ENCODE measurements at places on chromosomes 2 and 18.

DNA sequence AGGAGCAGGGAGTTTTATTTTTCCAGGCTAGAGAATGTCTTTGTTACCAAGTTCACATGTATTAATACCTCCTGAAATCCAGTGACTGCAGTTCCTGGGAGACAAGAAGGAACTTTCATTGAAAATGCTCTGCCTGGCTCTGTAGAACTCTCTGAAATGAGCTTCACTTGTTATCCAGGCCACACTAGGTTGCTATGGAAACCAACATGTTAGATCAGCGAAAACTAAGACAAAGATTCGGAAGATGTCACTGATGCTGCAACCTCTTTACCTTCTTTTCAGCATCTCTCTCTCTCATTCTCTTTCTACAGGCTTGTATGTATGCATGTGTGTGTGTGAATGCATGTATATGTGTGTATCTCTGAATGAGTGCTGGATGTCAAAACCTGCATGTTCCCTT is 218.5 kb downstream of the TRIB2 start:
- no peak for DNase-seq

DNA sequence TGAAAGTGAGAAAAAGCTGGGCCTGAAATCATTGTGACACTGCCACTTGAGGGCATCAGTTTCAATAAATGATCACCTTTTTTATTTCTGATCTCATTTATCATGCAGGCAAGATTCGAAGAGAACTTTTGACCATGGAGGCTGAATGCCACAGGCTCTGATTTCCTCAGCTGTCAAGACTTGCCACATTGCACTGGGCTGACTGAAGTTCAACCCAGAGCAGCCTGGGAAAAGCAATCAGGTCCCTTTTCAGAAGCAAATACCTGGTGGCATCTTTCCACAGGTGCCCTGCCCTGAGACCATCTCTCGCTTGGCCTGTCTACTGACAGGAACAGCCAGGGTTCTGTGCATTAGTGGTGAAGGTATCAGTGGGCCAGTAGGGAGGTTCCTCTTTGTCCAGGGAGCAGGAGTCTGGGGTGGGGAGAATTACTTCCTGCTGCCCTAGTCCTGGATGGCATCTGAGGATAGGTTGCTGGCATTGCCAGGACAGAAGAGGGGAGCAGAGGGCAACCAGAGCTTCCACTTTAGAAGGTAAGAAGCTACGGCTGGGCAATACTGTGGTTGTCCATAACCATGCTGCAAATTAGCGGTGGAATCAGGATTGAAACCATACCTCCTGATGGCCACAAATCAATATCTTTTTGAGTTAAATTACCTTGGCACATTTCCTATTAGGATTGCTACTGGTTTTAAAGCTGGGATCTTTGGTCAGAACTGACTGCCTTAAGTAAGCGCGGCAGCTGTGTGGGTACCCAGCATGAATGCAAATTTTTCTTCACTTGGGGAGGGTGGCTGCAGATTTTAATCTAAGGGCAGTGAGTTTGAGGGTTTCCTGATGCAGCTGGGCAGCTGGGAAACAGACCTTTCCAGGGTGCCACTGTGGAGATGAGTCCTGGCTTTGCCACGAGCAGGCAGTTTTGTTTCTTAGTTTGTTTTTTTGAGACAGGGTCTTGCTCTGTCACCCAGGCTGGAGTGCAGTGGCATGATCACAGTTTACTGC is 394.5 kb downstream of the ALK start:
- no peak for DNase-seq

GRCh38 chr2:222423632-222424275 is 589 bp upstream of the SGPP2 start:
- peak; percentile 25 for DNase-seq

GRCh38 chr2:45833301-45833967 is 182.0 kb downstream of the PRKCE start:
- DNase-seq, result no peak

- DNase-seq, result no peak
Observed at GRCh38 chr2:3954261-3954660, 250.9 kb downstream of the DCDC2C start.

- no peak for DNase-seq
Observed at GRCh38 chr18:79067611-79068010, 1.6 kb upstream of the ATP9B start.

DNA sequence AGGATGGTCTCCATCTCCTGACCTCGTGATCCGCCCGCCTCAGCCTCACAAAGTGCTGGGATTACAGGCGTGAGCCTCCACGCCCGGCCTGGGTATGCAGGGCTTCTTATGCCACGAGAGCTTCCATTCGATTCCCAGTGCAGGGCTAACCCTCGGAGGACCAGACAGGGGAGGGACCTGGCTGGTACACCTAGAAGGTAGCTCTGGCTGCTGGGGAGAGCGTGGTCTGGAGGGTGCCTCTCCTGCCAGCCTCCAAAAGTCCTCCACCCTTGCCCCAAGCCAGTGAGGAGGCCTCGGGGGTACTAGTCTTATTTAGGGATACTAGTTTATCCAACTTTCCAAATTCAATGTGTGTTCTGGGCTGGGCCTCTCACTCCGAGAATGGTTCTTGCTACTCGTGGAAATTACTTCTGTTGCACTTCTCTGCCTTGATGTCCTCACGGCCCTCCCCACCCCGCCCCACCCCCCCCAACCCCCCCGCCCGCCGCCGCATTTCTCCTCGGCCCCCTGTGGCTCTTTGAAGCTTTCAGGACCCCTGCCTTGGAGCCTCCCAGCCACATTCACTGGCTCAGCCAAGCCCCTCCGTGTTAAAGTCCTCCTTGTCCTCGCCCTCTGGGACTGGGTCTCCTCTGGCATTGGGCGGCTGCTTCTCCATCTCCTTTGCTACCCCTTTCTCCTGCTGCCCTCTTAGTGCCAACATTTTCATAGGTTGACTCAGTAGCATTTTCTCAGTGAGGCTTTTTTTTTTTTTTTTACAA is 143.0 kb upstream of the EPAS1 start:
- no peak for DNase-seq
